ENCODE measurements at places on chromosomes 16 and 17.

DNA sequence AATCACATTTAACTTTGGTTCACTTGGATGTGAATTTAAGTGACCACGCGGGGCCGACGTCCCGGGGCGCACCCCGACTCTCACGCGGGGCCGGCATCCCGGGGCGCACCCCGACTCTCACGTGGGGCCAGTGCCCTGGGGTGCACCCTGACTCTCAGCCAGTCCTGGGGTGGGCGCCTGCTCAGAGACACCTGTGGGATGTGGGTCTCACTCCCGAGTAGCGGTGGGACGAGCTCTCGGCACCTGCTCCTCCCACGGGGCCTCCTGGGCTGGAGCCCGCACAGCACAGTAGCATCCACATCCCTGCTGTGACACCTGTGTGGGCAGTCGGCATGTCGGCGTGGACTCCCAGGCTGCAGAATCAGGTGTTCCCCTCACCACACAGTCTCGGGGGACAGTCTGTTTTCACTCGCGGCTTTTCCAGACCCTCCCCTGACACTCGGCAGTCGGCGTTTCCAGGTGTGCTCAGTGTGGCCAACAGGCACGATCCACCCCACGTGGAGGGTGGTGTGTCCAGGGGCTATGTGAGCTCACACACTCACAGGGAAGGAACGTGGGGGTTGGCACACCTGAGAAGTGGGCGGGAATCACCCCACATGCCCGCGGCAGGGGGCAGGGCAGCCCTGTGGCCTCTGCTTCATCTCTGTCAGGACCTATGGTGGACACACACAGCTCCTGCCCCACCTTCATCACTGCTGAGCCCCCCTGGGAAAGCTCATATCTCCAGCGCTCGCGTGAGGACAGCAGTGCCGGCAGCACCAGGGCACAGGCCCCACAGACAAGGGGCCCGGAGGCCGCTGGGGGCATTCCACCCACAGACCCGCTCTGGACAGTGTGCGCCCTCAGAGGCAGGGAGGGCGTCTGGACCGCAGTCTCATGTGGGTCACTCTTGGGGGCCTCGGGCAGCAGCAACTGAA is 51.8 kb downstream of the LMF1 start:
- peaks cover 10% of the 10 kb centered on the region for H3K36me3 ChIP-seq
- H3K27ac ChIP-seq: no peak overlapping the region
- H3K4me1 ChIP-seq: peaks cover 4% of the 10 kb centered on the region
- H3K27me3 ChIP-seq: no peaks in the 10 kb centered on the region
- no peak for DNase-seq
- H3K4me3 ChIP-seq: no peak overlapping the region

- H3K4me1 ChIP-seq: no peaks in the 10 kb centered on the region
- peaks cover 9% of the 10 kb centered on the region for H3K36me3 ChIP-seq
- no peak overlapping the region for H3K27ac ChIP-seq
- H3K27me3 ChIP-seq: no peaks in the 10 kb centered on the region
These were observed 23.6 kb downstream of the INTS2 start for GRCh38 chr17:61904094-61904710.

DNA sequence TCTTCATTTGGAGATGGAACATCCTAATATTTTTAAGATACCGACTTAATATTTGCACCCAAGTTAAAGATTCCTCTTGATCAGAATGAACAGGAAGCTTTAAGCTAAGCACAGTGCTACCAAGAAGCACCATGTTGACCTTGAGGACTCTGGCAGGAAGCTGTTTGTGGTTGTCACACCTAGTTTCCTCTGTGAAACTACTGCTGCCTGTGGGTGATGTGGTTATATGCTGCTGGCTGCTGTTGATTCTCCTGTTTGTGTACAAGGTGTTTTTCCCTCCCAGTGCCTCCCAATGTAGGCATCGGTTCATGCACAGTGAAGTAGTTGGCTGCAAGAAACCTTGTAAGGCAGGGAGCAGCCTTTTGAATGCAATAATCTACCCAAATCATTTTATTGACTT is 23.4 kb downstream of the RBL2 start:
- no peak for DNase-seq
- H3K27me3 ChIP-seq: no peaks in the 10 kb centered on the region
- H3K4me3 ChIP-seq: no peak overlapping the region
- no peaks in the 10 kb centered on the region for H3K4me1 ChIP-seq
- H3K27ac ChIP-seq: no peak overlapping the region

DNA sequence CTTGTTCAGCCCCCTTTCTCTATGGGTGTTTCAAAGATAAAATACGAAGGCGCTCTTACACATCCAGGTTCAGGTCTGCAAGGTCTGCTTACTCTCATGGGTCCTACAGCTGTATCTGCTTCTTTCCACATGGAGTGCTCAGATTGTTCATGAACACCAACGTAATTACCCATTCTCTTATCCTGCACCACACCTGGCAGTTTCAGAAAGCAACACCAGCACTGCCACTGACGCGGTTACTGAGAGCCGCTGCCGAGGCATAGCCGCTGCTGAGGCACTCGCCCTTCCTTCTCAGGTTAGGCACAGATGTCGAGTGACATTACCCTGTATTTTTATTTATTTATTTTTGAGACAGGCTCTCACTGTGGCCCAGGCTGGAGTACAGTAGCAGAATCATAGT is 147.1 kb downstream of the RPTOR start:
- no peak overlapping the region for H3K4me3 ChIP-seq
- no peaks in the 10 kb centered on the region for H3K36me3 ChIP-seq
- no peak overlapping the region for H3K27ac ChIP-seq

DNA sequence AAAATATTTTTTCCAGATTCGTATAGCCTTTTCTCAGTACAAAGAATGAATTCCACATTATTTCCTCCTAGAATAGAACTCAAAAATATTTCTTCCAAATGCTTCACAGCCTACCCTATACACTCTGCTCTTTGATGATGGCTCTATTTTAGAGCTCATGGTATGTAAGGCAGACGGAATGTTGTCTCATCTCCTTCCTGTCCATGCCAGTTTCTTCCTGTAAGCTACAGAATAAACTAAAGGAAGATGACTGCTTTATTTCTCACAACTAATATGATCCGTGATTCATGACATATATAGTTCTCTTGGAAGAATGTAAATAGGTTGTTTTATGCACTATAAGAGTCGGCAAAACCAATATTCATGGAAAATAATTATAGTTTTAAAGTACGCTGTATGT is 723.1 kb downstream of the CDH11 start:
- H3K36me3 ChIP-seq: no peaks in the 10 kb centered on the region
- no peaks in the 10 kb centered on the region for H3K4me1 ChIP-seq
- no peaks in the 10 kb centered on the region for H3K27me3 ChIP-seq
- H3K27ac ChIP-seq: no peak overlapping the region
- no peak for DNase-seq
- no peak overlapping the region for H3K4me3 ChIP-seq

GRCh38 chr16:51141106-51141505 is 10.0 kb downstream of the SALL1 start:
- H3K4me1 ChIP-seq: no peaks in the 10 kb centered on the region
- peaks cover 54% of the 10 kb centered on the region for H3K27me3 ChIP-seq
- H3K27ac ChIP-seq: no peak overlapping the region
- no peak for DNase-seq
- H3K4me3 ChIP-seq: no peak overlapping the region
- H3K36me3 ChIP-seq: no peaks in the 10 kb centered on the region

GRCh38 chr17:17191346-17191792 is 14.8 kb downstream of the PLD6 start:
- no peaks in the 10 kb centered on the region for H3K27me3 ChIP-seq
- no peak for DNase-seq
- peaks cover 13% of the 10 kb centered on the region for H3K4me1 ChIP-seq
- peak overlapping the region; percentile 34 for H3K27ac ChIP-seq
- no peaks in the 10 kb centered on the region for H3K36me3 ChIP-seq

DNA sequence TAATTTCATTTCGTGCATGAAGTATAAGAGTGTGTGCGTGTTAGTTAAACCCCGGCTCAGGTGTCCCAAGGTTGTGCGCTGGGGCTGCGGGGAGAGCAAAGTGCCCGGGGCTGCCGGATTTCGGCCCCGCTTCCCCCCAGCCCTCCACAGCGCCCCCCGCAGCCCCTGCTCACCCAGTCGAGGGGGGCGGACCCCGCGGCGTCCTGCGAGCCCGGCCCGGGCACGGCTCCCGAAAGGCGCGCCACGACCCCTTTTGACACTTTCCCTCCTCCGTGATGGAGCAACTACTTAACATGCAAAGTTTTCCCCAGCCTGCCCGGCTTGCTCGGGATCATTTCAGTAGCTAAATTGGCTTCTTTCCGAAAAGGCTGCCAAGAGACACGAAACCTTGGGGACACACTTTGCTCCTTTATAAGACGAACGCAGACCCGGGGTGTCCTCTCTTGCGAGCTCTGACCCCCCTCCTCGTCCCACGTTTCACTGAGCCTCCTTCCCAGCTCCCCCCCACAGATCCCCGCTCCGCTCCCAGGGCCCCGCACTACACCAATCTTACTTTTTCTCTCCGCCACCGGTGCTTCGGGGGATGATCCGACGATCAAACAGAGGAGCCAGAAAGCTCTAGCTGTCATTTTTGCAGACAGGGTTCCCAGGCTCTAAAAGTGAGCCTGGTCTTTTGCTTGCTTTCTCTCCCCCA is 552 bp downstream of the C17orf58 start:
- peak overlapping the region; percentile 15 for H3K27ac ChIP-seq
- peak overlapping the region; percentile 32 for H3K4me3 ChIP-seq
- peak; percentile 53 for DNase-seq
- peaks cover 18% of the 10 kb centered on the region for H3K4me1 ChIP-seq

- no peaks in the 10 kb centered on the region for H3K27me3 ChIP-seq
- H3K4me1 ChIP-seq: peaks cover 25% of the 10 kb centered on the region
- H3K27ac ChIP-seq: peak within 1 kb of the TSS; percentile 97
- peaks cover 13% of the 10 kb centered on the region for H3K36me3 ChIP-seq
- DNase-seq: no peak
- peak within 1 kb of the TSS; percentile 95 for H3K4me3 ChIP-seq
These were observed at the start of gene CES2 for GRCh38 chr16:66935314-66936011. CES2 (plus strand) TSS chr16:66935516; CDS start chr16:66935636, 120 bp downstream.

DNA sequence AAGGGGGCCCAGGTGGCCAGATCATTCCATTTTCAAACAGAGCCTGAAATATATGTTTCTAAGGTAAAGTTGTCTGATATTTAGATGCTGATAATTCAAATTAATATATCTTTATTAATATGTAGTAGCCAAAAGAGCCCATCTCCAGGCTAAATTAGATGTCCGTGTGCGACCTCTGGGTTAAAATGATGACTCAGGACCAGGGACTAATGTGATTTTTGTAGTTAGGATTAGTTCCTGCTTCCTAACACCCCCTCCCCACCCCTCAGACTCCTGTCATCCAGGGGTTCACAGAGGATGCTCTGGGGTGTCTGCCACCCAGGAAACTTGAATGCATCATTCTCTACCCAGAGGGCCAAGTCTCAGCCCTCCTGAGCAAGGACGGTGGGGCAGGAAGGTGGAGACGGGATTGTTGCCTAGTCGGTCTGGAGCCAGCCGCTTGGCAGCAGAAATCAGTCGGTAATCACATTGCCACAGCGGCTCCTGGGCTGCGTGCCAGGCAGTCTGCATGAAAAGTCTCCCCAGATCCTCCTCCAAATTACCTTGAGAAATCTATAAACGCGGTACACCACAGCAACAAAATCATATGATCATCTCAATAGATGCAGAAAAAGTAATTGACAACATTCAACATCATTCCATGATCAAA is 29.8 kb downstream of the CNGB1 start:
- H3K4me3 ChIP-seq: no peak overlapping the region
- peak; percentile 29 for DNase-seq
- peaks cover 11% of the 10 kb centered on the region for H3K4me1 ChIP-seq
- no peaks in the 10 kb centered on the region for H3K36me3 ChIP-seq
- no peak overlapping the region for H3K27ac ChIP-seq
- no peaks in the 10 kb centered on the region for H3K27me3 ChIP-seq

GRCh38 chr16:53282975-53283946 is 151.0 kb upstream of the RBL2 start:
- H3K4me3 ChIP-seq: no peak overlapping the region
- no peaks in the 10 kb centered on the region for H3K27me3 ChIP-seq
- no peaks in the 10 kb centered on the region for H3K4me1 ChIP-seq
- no peak for DNase-seq

GRCh38 chr16:48580925-48581500 is 29.0 kb downstream of the N4BP1 start:
- no peak overlapping the region for H3K27ac ChIP-seq
- no peak for DNase-seq
- H3K27me3 ChIP-seq: no peaks in the 10 kb centered on the region

GRCh38 chr17:39238311-39238972 is 12.7 kb upstream of the STAC2 start:
- no peaks in the 10 kb centered on the region for H3K36me3 ChIP-seq
- no peak overlapping the region for H3K4me3 ChIP-seq
- no peak overlapping the region for H3K27ac ChIP-seq
- no peak for DNase-seq
- H3K27me3 ChIP-seq: peaks cover 4% of the 10 kb centered on the region

DNA sequence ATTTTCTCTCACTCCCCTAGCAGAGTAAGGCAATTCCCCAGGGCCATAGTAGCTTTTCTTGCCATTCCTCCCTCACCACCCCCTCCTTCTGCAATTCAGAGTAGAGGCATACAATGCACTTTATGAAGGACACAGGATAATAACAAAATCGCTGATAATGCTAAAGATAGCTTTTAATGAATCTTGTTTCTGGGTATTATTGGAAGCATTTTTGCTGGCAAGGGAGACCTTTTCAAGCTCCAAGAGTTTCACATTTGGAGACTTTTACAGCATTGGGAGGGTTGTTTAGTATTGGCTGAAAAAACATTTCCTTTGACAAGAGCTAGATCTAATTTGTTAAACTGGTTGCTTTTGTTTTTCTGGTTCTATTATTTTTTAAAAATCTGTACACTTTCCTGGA is 573.0 kb upstream of the C16orf82 start:
- H3K36me3 ChIP-seq: no peaks in the 10 kb centered on the region
- no peak overlapping the region for H3K4me3 ChIP-seq
- H3K4me1 ChIP-seq: no peaks in the 10 kb centered on the region
- no peak overlapping the region for H3K27ac ChIP-seq
- H3K27me3 ChIP-seq: no peaks in the 10 kb centered on the region

DNA sequence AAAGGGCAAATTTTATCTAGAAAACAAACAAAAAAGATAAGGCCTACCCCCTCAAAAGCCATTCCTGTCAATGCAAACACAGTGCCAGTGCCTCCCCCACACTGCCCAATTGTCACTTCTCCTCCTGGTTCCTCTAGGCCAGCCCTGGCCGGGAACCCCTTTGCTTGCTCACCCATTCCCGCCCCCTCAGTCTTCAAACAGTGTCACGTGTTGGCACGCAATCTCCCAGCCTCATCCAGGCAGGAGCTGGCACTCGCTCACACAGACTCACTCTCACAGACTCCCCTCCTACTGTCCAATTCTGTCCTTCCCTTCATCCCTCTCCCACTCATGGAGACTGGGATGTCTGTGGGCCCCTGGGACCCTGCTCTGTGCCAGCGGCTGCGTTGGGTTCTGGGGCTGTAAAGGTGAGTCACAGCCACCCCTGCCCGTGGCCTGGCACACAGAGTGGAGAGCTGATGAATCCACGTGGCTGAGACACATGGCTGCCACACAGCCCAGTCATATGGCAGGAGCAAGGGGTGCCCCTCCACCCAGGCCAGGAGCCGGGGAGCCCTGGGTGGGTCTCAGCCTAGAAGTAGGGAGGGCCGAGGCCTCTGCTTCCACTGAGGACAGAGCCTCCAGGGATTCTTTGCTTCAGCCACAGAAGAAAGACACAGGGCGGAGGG is 54.8 kb downstream of the VAC14 start:
- peak; percentile 56 for DNase-seq
- no peak overlapping the region for H3K4me3 ChIP-seq
- H3K27ac ChIP-seq: no peak overlapping the region
- H3K4me1 ChIP-seq: peaks cover 26% of the 10 kb centered on the region

GRCh38 chr17:21573961-21574610 is 118.2 kb upstream of the KCNJ18 start:
- no peaks in the 10 kb centered on the region for H3K4me1 ChIP-seq
- H3K27ac ChIP-seq: no peak overlapping the region
- no peaks in the 10 kb centered on the region for H3K36me3 ChIP-seq
- H3K27me3 ChIP-seq: no peaks in the 10 kb centered on the region
- peak; percentile 81 for DNase-seq
- peak overlapping the region; percentile 14 for H3K4me3 ChIP-seq

GRCh38 chr16:76226481-76226880 is 50.7 kb upstream of the CNTNAP4 start:
- H3K4me3 ChIP-seq: no peak overlapping the region
- H3K27me3 ChIP-seq: no peaks in the 10 kb centered on the region
- DNase-seq: no peak
